ENCODE measurements at places on chromosomes 5 and 9.

GRCh38 chr9:128180001-128180400 is 11.4 kb downstream of the CIZ1 start:
- H3K4me1 ChIP-seq = no peaks in the 10 kb centered on the region
- H3K36me3 ChIP-seq = peaks cover 67% of the 10 kb centered on the region
- no peaks in the 10 kb centered on the region for H3K27me3 ChIP-seq
- no peak overlapping the region for H3K4me3 ChIP-seq

GRCh38 chr5:144313147-144313726 is 142.6 kb downstream of the KCTD16 start:
- H3K27ac ChIP-seq = no peak overlapping the region
- H3K4me3 ChIP-seq = no peak overlapping the region
- H3K27me3 ChIP-seq = peaks cover 2% of the 10 kb centered on the region
- no peak for DNase-seq
- H3K36me3 ChIP-seq = no peaks in the 10 kb centered on the region

DNA sequence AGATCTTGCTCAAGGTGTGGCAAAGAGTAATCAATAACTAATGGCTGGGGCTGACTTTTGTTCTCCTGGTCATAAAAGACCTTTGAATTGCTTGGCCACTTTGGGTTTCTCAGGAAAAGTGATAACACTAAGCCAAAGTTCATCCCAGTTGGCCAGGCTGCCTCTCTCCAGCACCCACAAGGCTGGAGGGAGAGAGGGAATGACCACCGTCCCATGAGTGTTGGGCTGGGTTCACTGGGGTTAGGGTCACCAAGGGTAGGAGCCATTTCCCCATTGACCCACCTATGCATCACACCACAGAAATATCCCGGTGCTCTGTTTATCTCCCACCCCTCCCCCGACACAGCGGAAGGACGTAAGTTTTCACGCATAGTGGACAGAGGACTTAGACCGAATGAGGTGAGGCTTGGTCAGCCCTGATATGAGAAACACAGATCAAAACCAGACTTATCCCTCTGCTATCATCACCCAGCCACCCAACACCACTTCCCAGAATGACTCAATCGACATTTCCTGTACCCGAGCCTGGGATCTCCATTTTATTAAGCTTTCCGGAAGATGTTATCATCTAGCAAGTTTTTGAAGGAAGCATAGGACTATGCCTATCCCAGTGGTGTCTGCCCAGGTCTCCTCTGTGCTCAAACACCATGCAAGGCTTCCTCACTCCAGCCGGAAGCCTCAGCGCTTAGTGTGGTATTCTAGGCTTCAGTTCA is 27.0 kb upstream of the PPARGC1B start:
- no peaks in the 10 kb centered on the region for H3K36me3 ChIP-seq
- H3K27ac ChIP-seq = no peak overlapping the region
- H3K4me3 ChIP-seq = no peak overlapping the region

- no peak overlapping the region for H3K27ac ChIP-seq
- H3K36me3 ChIP-seq = peaks cover 34% of the 10 kb centered on the region
- no peaks in the 10 kb centered on the region for H3K27me3 ChIP-seq
- H3K4me3 ChIP-seq = no peak overlapping the region
These were observed 27.8 kb downstream of the RECK start for GRCh38 chr9:36064448-36065037.

DNA sequence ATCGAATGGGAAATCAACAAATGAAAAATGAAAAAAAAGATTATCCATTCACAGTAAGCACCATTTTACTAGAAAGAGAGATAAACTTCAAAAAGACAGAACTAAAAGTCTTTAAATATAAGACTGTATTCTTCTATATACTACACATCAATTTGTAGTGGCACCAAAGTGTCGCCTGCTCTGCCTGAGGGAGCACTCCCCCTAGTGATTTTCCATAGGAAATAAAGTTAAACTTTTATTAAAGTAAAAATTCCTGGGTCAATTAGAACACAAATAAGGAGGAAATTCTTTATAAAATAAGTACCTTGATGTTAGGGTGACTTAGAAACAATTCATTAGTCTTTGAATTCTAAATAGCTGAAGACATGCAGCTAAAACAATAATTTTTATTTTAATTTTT is 9.7 kb downstream of the RAD1 start:
- no peak overlapping the region for H3K4me3 ChIP-seq
- no peak for DNase-seq
- H3K27me3 ChIP-seq = no peaks in the 10 kb centered on the region
- H3K27ac ChIP-seq = no peak overlapping the region
- H3K4me1 ChIP-seq = no peaks in the 10 kb centered on the region

GRCh38 chr5:912280-913091 is 19.8 kb downstream of the TRIP13 start:
- no peaks in the 10 kb centered on the region for H3K27me3 ChIP-seq
- no peak overlapping the region for H3K4me3 ChIP-seq
- H3K27ac ChIP-seq = no peak overlapping the region
- no peak for DNase-seq

GRCh38 chr5:145855763-145856267 is 17.0 kb downstream of the GRXCR2 start:
- H3K4me1 ChIP-seq = peaks cover 4% of the 10 kb centered on the region
- peaks cover 9% of the 10 kb centered on the region for H3K27me3 ChIP-seq
- no peak for DNase-seq
- H3K36me3 ChIP-seq = no peaks in the 10 kb centered on the region

GRCh38 chr9:17723656-17724055 is 144.8 kb downstream of the SH3GL2 start:
- no peak for DNase-seq
- no peaks in the 10 kb centered on the region for H3K27me3 ChIP-seq
- H3K36me3 ChIP-seq = no peaks in the 10 kb centered on the region
- H3K4me3 ChIP-seq = no peak overlapping the region

- peak overlapping the region; percentile 56 for H3K4me3 ChIP-seq
- H3K36me3 ChIP-seq = no peaks in the 10 kb centered on the region
- no peak overlapping the region for H3K27ac ChIP-seq
- peaks cover 17% of the 10 kb centered on the region for H3K4me1 ChIP-seq
These were observed 51.5 kb downstream of the IL31RA start for GRCh38 chr5:55902696-55903095.

GRCh38 chr5:95283761-95284571 is 928 bp downstream of the MCTP1 start:
- H3K4me3 ChIP-seq = peak overlapping the region; percentile 13
- no peaks in the 10 kb centered on the region for H3K36me3 ChIP-seq
- peak; percentile 25 for DNase-seq
- peaks cover 36% of the 10 kb centered on the region for H3K27me3 ChIP-seq
- H3K4me1 ChIP-seq = peaks cover 11% of the 10 kb centered on the region

DNA sequence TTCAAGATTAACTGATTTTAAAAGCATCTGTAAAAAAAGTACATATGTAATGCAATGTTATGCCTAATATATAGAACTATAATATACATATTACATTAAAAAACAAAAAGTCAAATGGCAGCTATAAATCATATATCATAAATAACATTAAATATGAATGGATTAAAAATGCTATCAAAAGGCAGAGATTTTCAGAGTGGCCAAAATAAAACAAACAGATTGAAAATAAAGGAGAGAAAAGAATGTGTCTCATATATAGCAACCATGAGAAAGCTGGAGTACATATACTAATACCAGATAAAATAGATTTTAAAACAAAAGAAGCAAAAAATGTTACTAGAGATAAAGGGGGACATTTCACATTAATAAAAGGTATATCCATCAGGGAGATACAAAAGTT is 38.5 kb downstream of the S1PR3 start:
- peaks cover 19% of the 10 kb centered on the region for H3K27me3 ChIP-seq
- no peak overlapping the region for H3K27ac ChIP-seq
- no peaks in the 10 kb centered on the region for H3K36me3 ChIP-seq
- H3K4me3 ChIP-seq = no peak overlapping the region
- no peak for DNase-seq

DNA sequence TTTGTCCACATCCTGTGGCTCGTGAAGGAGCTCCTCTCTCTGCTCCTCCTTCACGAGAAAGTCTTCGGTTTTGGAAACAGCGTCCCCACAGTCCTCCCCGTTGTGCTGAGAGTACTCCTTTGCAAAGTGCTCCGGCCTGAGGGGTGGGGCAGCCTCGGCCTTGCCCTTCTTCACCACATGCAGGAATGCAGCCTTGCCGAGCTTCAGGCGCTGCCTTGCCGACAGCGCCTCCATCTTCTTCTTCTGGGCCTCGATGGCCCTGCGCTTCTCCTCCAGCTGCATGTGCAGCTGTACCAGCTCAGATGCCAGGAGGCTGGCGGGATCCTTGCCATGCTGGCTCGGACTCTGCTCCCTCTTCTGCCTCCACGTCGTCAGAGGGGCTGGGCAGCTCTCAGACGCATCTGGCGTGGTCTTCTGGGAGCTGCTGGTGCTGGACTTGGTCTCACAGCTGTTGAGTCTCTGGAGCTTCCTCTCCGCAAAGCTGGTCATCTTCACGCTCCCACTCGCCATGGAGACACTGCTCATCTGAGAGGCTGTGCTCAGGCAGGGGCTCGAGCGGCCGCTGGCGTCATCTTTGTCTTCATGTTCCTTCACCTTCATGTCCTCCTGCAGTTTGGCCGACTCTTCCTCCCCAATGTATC is 85.5 kb downstream of the CAMSAP1 start:
- H3K36me3 ChIP-seq = peaks cover 93% of the 10 kb centered on the region
- DNase-seq = no peak
- no peak overlapping the region for H3K27ac ChIP-seq
- no peak overlapping the region for H3K4me3 ChIP-seq
- H3K27me3 ChIP-seq = no peaks in the 10 kb centered on the region

DNA sequence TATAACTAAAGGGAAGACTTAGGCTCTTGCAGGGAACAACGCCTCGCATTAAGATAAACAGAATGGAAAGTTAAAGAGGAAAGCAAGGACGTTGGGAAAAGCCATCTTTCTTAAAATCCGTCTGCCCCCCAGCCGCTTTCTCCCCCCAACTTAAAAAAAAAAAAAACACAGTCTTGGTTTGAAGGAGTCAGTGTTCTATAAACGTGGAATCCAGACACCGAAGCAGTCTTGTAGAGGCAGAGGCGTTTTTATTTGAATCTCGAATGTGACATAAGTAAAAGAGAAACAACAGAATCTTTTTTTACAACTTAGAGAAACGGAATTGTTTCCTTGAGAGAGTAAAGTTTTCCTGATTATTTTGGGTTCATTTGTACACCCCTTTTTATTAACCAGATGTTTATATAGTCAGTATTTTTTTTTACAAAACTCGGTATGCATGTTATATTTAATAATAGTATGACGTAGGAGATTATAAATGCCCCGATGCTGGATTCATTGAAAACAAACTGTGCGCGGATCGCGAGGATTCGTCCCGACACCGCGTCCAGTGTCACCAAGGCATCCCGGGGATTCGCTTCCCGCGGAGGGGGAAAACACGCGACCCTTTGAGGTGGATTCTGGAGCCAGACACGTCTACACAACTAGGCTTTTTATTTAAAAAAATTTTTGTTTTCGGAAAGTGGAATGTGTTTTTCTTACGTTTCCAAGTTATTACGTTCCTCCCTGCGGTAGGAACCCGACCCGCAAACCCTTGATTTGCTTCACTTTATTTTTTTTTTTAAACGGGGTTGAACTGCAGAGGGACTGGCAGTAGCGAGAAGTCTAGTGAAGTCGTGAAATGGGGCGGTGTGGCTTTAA is 6.7 kb downstream of the PTCH1 start:
- H3K27ac ChIP-seq = peak overlapping the region; percentile 50
- H3K27me3 ChIP-seq = peaks cover 44% of the 10 kb centered on the region
- H3K4me3 ChIP-seq = peak overlapping the region; percentile 92
- peaks cover 4% of the 10 kb centered on the region for H3K36me3 ChIP-seq
- DNase-seq = no peak

- peaks cover 63% of the 10 kb centered on the region for H3K36me3 ChIP-seq
- H3K27ac ChIP-seq = no peak overlapping the region
- no peak for DNase-seq
- no peaks in the 10 kb centered on the region for H3K4me1 ChIP-seq
- no peak overlapping the region for H3K4me3 ChIP-seq
- H3K27me3 ChIP-seq = no peaks in the 10 kb centered on the region
These were observed 57.5 kb downstream of the PJA2 start for GRCh38 chr5:109351988-109352864.

GRCh38 chr9:16670791-16671190 is 199.7 kb downstream of the BNC2 start:
- H3K4me3 ChIP-seq = no peak overlapping the region
- no peaks in the 10 kb centered on the region for H3K4me1 ChIP-seq
- no peaks in the 10 kb centered on the region for H3K27me3 ChIP-seq
- no peaks in the 10 kb centered on the region for H3K36me3 ChIP-seq
- H3K27ac ChIP-seq = no peak overlapping the region

GRCh38 chr5:27969157-27969556 is 930.8 kb upstream of the CDH9 start:
- no peak overlapping the region for H3K27ac ChIP-seq
- no peaks in the 10 kb centered on the region for H3K36me3 ChIP-seq
- H3K4me1 ChIP-seq = no peaks in the 10 kb centered on the region
- no peak overlapping the region for H3K4me3 ChIP-seq

DNA sequence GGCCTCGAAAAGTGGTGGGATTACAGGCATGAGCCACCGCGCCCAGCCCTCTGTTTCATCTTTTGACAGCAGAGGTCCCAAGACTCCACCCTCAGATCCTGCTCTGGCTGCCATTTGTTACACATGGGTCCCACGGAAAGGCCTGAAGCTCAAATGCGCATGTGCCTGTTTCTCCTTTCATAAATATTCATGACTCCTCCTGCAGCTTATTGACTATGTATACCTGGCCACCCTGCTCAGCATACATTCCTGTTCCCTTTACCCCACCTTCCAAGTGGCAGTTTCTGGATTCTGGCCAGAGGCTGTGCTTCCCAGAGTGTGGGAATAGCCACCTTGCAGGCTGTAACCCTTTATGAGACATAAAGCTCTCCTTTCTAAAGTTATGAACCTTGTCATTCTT is 46.5 kb downstream of the AUH start:
- H3K4me3 ChIP-seq = no peak overlapping the region
- H3K27ac ChIP-seq = no peak overlapping the region
- no peak for DNase-seq
- peaks cover 52% of the 10 kb centered on the region for H3K36me3 ChIP-seq

DNA sequence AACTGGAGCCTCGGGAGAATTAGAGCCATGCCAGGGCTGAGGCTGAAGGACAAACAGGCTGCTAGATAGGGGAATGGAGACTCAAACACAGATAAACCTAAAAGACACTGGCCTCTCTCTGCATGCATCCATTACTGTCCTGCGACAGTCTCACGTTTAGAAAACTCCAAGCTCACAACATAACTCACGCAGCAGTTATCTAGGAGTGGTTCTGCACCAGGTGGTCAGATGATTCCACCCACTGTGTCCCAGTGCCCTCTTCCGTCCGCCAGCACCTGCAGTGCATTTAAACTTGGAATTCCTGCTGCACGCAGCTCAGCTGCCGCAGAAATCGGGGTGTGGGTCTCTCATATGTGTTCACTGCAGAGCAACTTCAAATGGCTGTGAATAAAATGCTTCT is 272.6 kb upstream of the IRX2 start:
- H3K4me3 ChIP-seq = no peak overlapping the region
- H3K36me3 ChIP-seq = no peaks in the 10 kb centered on the region
- no peak overlapping the region for H3K27ac ChIP-seq
- DNase-seq = no peak
- no peaks in the 10 kb centered on the region for H3K4me1 ChIP-seq

GRCh38 chr5:141532726-141533125 is 43.8 kb downstream of the PCDHGC5 start:
- H3K27ac ChIP-seq = no peak overlapping the region
- H3K4me3 ChIP-seq = no peak overlapping the region
- H3K36me3 ChIP-seq = peaks cover 30% of the 10 kb centered on the region
- no peaks in the 10 kb centered on the region for H3K4me1 ChIP-seq
- DNase-seq = no peak

Measured in activated B cell treated with CpG ODN at 0.5 μM for 24 hours (primary cell).